KBM-7 (cell line): ENCODE measurements at places on chromosomes 3 and 15.

GRCh38 chr3:40924559-40925141 lies 274.7 kb upstream of the CTNNB1 start:
- DNase-seq, result no peak

GRCh38 chr3:99323940-99324339 lies 314.5 kb upstream of the COL8A1 start:
- DNase-seq, result no peak

DNA sequence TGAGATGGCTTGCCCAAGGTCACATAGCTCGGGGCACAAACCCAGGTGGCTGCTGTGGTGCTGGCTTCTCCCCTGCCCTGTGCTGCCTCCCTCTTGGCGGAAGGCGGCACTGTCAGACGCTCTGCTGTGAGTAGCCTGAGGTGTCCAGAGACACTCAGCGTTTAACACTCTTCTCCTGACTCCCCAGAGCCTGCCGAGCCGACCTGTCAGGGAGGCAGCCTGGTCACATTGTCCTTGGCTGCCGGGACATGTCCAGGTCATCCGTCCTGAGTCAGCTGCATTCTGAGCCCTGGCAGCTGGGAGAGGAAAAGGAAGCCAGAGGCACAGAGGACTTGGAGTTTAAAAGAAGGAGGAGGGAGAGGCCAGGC lies 4.7 kb downstream of the LMAN1L start:
- DNase-seq, result peak; percentile 76

- no peak for DNase-seq
These were observed 4.3 kb upstream of the SCG3 start for GRCh38 chr15:51677021-51677420.

- DNase-seq, result no peak
These were observed 28.7 kb upstream of the ARIH1 start for GRCh38 chr15:72445426-72445825.

DNA sequence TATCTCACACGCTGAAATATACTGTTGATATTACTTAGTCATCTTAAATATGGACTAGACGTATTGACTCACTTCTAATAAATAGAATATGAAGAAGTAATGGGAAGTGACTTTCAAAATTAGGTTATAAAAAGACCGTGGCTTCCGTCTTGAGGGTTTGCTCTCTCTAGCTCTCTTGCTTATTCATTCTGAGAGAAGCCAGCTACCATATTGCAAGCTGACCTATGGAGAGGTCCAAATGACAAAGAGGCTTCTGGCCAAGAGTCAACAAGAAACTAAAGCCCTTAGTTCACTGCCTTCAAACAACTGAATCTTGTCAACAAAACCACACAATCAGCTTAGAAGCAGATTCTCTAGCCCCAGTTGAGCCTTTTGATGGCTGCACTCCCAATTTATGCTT lies 46.1 kb downstream of the SLC9C1 start:
- DNase-seq, result no peak

DNA sequence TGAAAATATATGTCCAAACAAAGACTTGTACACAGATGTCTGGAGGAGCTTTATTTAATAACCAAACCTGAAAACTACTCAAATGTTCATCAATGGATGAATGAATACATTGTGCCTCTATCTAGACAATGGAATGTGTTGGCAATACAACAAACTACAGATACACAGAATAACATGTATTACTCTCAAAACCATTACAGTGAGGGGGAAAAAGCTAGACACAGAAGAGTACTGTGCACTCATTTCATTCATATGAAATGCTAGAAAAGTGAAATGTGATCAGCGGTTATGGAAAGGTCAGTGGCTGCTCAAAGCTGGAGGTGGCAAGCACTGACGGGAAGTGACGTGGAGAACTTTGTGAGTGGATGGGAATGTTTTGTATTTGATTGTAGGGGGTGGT lies 13.2 kb downstream of the STOML1 start:
- no peak for DNase-seq

- no peak for DNase-seq
These were observed 58.1 kb upstream of the PHLDB2 start for GRCh38 chr3:111800926-111801325.

GRCh38 chr15:88015228-88015860 lies 241.2 kb downstream of the NTRK3 start:
- DNase-seq, result no peak

DNA sequence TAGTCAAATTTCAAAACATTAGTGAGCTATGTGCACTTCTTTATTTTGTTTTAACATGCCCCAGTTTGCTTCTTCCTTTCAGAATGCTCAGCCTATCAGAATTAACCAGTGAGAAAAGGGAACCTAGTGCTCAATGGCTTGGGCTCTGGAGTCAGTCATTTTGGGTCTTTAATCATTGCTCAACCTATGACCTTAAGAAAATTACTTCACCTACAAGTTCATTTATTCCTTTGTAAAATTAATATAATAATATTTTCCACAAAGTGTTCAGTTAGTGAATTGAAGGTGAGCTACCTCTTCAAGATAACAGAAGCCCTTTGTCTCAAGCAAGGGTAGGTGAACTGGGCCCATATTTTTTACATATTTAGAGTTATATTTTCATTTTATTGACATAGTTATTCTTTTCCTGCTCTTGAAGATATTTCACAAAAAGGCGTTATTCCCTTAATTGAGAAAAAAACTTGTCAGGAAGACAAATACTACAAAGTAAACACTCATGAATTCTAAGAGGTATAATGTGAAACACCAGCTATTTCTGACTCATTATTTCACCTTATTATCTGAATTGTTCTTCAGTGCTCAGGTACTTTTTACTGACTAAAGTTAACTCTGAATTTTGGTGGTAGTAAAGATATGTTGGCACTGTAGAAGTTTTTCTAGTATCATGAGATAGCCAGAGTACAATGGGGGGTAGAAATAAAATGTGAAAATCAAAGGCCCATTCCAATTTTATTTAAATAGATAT lies 415.5 kb downstream of the NAALADL2 start:
- DNase-seq, result no peak

GRCh38 chr3:194849166-194849875 lies 163.6 kb downstream of the FAM43A start:
- DNase-seq, result no peak

DNA sequence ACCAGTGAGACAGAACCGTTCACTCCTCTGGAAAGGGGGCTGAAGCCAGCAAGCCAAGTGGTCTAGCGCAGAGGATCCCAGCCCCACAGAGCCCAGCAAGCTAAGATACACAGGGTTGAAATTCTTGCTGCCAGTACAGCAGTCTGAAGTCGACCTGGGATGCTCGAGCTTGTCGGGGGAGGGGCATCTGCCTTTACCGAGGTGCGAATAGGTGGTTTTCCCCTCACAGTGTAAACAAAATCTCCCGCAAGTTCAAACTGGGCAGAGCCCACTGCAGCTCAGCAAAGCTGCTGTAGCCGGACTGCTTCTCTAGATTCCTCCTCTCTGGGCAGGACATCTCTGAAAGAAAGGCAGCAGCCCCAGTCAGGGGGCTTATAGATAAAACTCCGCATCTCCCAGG lies 11.4 kb downstream of the CEP97 start:
- DNase-seq, result no peak

GRCh38 chr15:60804986-60805949 lies 326.3 kb upstream of the ICE2 start:
- no peak for DNase-seq

DNA sequence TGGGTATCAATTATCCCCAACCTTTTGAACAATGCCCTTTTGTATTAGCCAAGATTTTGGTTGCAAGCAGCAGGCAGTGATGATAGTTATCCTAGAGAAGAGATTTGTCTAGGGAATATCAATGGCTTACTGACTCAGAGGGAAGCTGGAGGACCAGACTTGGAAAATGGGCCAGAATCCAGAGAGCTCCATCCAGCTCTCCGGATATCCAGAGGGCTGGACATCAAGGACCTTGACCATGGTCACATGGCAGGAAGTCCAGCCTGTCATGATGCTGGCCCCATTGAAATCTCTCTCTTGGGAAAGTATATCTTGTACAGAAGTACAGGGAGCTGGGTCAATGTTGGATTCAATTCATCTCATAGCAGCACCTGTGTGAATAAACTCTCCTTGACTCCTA lies 148.5 kb upstream of the PDZRN3 start:
- DNase-seq, result no peak

DNA sequence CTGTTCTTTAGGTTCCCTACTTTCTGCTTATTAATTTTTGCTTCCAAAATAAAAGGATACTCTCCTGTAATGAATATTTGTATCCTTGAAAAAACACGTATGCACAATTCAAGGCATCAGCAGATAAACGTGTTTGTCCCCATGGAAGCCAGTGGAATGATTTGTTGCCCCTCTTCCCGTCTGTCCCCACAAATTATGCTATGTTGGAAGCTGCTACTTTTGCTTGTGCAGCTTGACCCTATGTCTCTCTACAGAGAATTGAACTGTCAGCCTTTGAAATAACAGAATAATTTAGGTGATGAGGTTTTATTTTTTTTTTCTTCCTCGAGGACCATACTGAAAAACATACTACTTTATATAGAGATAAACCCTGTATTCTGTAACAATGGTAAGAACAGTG lies 401.5 kb upstream of the GOLIM4 start:
- DNase-seq, result no peak

DNA sequence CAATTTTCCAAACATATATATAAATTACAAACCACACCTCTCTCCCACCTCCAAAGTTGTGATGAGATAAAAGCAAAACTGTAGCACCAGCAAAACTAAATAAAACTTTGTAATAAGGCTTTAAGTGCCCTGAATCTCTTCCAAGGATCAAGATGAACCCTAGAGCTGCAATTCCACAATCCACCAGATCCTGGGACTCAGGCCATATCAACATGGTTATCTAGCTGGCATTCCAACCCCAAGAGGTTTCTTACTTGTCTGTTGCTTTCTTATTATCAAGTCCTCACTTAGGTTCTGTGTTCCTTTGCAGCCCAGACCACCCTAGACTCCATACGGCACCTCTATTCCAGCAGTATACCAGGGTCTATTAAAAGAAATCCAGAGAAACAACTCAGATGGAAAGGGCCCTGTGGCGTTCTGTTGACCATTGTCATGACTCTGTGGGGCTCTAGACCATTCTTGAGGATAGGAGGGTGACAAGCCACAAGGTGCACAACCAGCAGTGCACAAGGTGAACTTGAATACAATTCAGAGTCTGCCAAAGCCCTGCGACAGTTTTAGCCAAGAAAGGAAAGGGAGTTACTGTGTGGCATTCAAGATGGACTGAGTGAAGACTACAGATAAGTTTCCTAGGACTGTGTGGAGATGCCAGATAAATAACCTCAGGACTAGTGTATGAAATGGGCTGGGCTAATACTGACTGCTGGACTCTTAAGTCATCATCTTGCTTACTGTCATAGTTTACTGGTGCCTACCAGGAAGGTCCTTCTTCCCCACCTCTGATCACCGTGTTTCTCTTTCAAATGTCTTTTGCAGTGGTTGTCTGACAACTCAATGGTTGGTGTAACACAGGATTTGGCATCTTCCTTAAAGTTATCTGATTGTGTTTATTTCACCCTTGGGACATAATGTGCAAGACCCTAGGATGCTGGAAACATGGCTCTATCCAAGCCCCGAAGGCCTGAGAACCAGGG lies 27.2 kb downstream of the ACKR2 start:
- DNase-seq, result no peak

DNA sequence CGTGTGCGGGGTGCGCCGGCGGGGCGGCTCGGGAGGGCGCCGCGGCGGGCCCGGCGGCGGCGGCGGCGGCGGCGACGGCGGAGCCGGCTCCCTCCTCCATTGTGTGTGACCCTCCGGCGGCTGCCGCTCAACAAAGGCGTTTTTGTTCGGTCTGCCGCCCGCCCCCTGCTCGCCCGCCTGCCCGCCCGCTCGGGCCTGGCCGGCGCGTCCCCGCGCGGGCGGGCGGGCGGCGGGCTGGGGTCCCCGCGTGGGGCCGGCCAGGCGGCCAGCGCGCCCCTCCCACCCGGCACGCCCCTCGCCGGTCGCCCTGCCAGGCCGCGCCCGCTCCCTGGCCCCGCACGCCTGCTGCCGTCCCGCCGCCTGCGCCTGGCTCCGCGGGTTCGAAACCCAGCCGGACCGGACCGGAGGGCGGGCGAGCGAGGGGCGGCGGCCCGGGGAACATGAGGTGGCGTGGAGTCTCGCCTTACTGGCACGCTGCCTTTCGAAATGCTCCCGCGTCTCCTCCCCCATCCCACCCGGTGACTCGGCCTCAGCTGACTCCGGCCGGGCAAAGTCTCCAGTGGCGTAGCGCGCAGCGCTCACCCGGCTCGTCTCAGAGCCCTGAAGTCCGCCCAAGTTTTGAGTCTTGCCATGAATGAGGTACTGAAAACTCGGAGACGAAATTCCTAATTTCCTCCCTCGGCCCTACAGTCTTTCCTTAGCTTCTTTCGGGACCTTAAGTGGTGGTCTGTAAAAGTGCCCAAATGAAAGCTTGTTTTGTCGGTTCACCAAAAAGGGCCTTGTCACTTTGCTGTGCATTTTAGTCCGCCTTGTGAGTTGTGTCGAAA lies 588 bp downstream of the MAPK6 start:
- DNase-seq, result peak; percentile 77

DNA sequence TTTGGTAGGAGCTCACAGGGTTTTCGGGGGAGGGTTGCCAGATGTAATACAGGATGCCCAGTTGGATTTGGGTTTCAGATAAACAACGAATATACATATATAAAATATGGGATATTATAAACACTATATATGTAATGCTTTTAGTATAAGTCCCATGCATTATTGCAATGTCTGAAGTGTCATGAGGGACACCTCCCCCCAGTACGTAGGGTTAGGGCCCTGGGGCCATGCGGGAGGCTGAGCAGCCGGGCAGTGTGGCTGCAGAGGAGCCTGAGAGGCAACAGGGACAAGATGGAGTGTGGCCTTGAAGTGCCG lies 148.9 kb downstream of the SMAD6 start:
- no peak for DNase-seq

- no peak for DNase-seq
These were observed 41.4 kb downstream of the ZDHHC19 start for GRCh38 chr3:196169836-196170240.

- no peak for DNase-seq
These were observed 35.0 kb upstream of the DNAJC13 start for GRCh38 chr3:132382267-132382666.

- DNase-seq, result no peak
These were observed 94.1 kb downstream of the C3orf70 start for GRCh38 chr3:185058796-185059195.

GRCh38 chr3:158936530-158937113 lies 134.8 kb downstream of the MFSD1 start:
- DNase-seq, result no peak

- no peak for DNase-seq
These were observed 13.9 kb downstream of the OR5H15 start for GRCh38 chr3:98180319-98180890.

DNA sequence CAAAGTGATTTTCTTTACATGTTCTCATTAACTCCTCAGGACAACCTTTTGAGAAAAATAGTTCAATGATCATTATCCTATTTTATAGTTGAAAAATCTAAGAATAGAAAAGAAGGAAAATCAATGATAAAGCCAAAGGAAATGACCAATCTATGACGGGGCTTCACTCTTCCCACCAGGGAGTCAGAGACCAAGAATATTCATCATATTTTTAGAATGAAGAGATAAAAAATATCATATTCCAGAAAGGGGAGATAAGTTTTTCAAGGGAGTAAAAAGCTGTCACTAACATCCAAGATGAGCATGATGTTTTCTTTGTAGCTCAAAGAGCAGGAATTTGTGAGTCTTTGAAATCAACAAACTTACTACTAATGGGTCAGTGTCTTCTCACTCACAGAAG lies 71.5 kb upstream of the LPP start:
- no peak for DNase-seq
